ENCODE measurements at places on chromosomes 16 and 17.

DNA sequence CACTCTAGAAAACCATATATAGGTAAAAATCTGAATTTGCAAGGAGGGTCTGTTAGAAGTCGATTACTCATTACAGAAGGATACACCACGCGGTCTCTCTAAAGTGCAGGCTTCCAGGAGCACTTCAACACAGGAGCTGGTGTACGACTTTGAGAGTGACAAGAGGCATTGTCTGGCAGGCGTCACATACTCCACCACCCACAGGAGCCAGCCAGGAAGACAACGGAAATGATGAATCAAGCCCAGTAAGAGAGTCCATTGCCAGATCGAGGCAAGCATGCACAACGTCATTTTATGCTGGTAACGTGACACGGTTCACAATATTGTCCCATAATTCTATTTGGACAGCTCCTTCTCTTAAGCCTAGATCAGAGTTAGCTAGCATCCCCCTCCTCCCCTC, 15.0 kb upstream of the CACNG4 start:
- DNase-seq, result no peak

GRCh38 chr17:50638606-50638965, 3.9 kb downstream of the ABCC3 start:
- DNase-seq, result no peak

GRCh38 chr17:72187556-72187955, 66.7 kb downstream of the SOX9 start:
- no peak for DNase-seq

DNA sequence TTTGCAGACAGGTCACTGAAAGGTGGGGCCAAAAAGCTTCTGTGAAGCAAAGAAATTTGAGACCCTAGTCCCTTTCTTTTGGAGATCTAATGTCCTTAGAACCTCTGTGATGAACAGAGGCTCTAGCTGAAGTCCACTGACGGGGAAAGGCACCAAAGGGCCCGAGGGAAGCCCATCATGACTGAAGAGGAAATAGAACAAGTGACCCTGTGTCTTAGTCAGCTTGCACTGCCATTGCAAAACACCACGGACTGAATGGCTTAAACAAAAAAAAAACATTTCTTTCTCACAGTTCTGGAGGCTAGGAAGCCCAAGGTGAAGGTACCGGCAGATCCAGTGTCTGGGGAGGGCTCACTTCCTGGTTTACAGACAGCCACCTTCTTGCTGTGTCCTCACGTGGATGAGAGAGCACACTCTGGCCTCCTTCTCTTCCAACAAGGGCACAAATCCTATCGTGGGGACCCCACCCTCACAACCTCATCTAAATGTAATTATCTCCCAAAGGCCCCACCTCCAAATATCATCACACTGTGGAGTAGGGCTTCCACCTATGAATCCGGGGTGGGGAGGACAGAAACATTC, 24.3 kb upstream of the ASGR2 start:
- no peak for DNase-seq

- DNase-seq, result no peak
Measured at GRCh38 chr17:58411408-58411894, 5.9 kb downstream of the RNF43 start.

DNA sequence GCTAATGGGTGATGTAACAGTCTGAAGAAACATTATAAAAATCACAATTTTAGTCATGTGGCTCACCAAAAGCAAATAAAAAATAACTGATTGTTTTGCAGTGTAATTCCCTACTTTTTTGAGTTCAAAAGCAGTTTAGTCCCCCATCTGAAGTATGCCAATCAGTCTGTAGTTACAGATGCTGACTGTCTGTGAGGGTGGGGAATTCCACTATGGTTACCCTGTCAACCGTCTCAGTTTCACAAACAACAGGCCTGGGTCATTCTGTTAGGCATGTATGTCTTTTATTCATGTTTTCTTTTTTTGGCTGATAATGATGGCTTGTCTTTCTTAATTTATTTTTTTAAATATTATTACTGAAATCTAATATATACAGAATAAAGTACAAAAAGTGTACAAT, 69.3 kb downstream of the STXBP4 start:
- DNase-seq, result no peak

GRCh38 chr17:76940738-76941350, 72.6 kb downstream of the MGAT5B start:
- no peak for DNase-seq

- no peak for DNase-seq
Measured at GRCh38 chr16:57141822-57142631, 43.8 kb downstream of the PSME3IP1 start.

- DNase-seq, result no peak
Measured at GRCh38 chr16:71698491-71698890, 26.0 kb downstream of the PHLPP2 start.

GRCh38 chr17:41652461-41652970, 28.1 kb upstream of the KRT17 start:
- no peak for DNase-seq

- DNase-seq, result no peak
Measured at GRCh38 chr16:50711862-50712559, 18.6 kb downstream of the NOD2 start.

DNA sequence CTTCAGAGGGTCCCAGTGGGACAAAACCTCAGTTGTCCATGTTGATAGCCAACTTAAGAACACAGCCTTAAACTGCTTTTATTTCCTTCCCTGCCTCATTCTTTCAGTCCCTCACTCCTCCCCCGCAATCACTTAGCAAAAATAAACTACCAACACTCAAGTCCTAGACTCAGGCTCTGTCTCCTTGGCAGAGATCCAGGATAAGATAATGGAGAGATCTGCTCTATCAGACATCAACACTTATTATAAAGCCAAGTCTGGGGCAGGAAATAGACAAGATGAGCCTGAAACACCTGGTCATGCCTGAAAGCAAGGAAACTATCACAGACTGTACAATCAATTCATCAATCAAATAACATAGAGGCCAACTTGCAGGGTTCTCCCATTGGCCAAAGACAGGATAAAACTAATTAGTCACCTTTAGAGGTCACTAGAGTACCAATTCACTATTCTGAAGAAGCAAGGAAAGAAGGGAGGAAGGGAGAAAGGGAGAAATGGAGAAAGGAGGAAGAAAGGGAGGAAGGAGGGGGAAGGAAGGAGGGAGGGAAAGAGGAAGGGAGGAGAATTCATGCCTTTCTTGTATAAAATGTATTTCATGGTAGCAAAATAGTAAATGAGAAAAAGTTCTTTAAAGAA, 15.7 kb downstream of the HYDIN start:
- peak; percentile 12 for DNase-seq

- DNase-seq, result no peak
Measured at GRCh38 chr17:39597372-39598046, 10.2 kb downstream of the NEUROD2 start.

GRCh38 chr16:60310846-60311445, 1576.8 kb upstream of the GOT2 start:
- DNase-seq, result no peak

DNA sequence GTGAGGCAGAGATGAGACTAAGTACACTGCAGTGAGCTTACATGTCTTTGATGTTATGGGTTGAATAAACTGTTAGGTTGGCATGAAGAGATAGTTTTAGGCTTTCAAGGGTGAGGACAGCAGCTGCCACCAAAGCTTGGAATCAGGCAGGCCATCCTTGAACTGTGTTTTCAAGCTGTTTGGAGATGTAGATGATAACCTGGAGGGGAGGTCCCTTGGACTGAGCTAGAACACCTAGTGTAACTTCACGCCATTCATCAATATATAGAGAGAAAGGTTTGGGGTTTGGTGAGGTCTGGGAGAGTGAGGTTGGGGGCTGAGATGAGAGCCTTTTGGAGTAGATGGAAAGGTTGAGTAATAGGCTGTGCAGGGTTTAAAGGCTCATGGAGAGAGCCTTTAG, 2447.0 kb downstream of the TP53TG3F start:
- no peak for DNase-seq

DNA sequence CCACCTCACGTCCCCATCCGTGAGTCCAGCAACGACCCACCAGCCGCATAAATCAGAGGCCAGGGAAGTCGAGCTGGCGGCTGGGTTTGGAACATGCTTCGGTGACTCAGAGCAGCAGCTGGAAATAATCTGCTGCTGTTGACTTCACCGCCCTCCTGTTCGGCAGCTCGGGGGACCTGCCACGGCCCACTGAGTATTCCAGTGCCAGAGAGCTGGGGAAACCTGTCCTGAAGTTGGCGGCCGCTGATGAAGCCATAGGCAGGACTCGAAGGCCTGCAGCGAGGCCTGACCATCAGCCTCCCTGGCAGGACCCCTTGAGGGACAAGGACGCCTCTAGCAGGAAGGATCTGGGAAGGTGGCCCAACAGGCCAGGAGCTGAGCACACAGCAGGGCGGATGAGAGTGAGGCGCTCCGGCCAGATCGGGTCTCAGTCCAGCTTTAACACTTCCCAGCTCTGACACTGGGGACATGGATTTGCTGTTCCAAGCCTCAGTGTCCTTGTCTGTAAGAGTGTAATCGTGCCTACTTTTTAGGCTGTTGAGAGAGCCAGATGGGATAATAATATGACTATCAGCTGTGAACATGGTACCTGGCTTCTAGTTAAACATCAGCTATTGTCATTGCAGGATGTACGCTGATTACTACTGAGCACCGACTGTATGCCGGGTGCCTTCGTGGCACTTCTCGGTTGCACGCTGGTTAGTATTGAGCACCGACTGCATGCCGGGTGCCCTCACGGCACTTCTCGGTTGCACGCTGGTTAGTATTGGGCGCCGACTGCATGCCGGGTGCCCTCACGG, 50.4 kb upstream of the CIBAR2 start:
- no peak for DNase-seq

- no peak for DNase-seq
Measured at GRCh38 chr17:63173903-63174302, 207.9 kb downstream of the TANC2 start.

DNA sequence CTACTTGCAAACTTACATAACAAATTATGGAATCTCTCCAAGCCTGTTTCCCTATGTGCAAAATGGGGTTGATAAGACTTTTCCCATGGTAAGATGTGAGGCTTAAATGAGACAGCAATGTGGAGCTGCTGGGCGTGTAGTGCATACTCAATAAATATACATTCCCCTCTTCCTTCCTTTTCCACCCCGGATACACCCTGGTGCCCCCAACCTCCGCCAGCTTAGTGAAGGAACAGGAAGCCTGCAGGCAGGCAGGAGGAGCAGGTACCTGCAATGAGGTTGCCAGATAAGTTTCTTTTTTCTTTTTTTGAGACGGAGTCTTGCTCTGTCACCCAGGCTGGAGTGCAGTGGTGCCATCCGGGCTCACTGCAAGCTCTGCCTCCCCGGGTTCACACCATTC, 14.9 kb downstream of the C17orf50 start:
- no peak for DNase-seq

DNA sequence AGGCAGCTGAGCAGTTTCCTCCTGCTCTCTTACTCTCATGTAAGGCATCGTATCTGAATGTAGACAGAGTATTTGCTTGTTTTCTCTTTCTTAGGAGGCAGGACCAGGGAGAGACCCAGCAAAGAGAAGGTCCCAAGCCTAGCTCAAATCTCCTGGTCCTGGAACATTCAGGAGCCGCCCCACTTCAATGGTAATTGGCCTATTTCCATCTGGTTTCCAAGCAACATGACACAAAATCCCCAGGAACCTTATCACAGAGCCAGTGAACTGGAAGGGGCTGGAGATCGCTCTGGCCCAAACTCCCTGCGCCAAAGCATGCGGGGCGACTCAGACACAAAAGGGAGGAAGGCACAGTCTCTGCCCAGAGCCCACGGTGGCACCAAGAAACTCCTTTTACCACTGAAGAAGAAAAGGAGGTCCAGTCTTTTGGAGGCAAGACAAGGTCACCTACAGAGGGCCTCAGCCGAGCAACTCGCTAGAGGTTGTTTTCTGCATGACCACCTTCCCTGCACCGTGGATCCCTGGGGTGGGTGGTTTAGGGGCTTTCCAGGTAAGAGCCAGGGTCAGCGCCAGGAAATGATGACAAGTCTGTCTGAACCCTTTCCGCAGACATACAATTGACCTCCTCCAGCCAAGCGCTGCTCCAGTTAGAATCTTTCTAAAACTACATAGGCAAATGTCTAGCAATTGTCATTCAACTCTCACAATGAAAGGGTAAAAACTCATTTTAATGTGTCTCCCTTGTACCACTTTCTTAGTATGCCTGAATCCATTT, 394.7 kb downstream of the SOX9 start:
- DNase-seq, result peak; percentile 63

GRCh38 chr17:32998887-32999228, 7.2 kb downstream of the SPACA3 start:
- no peak for DNase-seq

GRCh38 chr17:3043737-3044365, 19.6 kb downstream of the OR1D5 start:
- DNase-seq, result no peak

DNA sequence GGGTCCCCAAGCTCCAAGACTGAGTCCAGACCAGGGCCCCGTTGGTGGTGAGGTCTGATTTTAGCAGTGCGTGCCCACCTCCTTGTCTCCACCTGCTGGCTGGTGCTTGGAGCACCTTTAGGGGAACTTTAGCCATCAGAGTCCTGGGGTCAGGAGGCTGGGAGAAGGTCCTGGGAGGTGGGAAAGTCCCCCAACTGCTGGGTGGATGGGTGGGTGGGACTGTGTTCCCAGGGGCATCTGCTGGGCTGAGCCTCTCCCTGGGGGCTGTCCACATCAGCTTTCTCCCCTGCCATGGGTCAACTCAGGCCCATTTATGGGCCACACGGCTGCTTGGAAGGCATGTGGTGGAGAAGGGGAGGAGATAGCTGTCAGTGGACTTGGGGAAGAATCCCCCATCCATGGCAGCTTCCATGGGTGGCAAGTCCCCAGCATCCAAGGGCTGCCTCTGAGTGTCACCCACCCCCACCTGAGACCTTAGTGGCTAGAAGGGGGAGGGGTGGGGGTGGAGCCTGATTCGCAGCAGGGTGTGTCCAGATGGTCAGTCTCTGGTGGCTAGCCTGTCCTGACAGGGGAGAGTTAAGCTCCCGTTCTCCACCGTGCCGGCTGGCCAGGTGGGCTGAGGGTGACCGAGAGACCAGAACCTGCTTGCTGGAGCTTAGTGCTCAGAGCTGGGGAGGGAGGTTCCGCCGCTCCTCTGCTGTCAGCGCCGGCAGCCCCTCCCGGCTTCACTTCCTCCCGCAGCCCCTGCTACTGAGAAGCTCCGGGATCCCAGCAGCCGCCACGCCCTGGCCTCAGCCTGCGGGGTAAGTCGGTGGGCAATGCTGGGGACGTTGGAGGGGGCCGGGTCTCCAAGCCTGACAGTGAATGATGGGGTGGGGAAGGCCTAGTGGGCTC, at the start of gene TRPV2:
Gene TRPV2 (plus strand): TSS at position 541 of the 894 bp plus-strand sequence. CDS start 2,098 bp downstream, outside the sequence.
- no peak for DNase-seq

DNA sequence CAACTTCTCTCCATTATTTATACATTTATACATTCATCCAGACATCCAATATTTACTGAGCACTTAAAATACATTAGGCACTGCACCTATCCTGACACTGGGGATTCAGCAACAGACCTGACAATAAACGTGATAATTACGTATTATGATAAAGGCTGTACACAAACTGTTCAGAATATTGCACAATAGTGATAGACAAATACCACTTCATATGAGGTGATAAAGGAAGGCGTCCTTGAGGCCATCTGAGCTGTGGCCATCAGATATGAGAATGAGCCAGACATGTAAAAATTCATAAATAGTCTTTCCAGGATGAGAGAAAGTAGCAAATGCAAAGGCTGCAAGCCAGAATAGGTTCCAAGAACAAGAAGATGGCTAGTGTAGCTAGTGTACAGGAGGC, 8.6 kb downstream of the USP32 start:
- peak; percentile 36 for DNase-seq

- no peak for DNase-seq
Measured at GRCh38 chr17:29150161-29150560, 30.0 kb downstream of the MYO18A start.
